Cardiac septum (tissue), 1 donor: ENCODE measurements at places on chromosomes 16 and 17. TPM values are rescaled to one million over a fixed set of nuclear protein-coding genes. Genes with fewer than 3 reads are reported as not detected.

Gene NOS2
- total RNA-seq = 0.16 TPM

GRCh38 chr17:30343796-30344195 is 9.9 kb upstream of the TMIGD1 start:
- DNase-seq = no peak

- DNase-seq = no peak
Observed at GRCh38 chr17:79842136-79842655, 3.0 kb upstream of the CBX4 start.

DNA sequence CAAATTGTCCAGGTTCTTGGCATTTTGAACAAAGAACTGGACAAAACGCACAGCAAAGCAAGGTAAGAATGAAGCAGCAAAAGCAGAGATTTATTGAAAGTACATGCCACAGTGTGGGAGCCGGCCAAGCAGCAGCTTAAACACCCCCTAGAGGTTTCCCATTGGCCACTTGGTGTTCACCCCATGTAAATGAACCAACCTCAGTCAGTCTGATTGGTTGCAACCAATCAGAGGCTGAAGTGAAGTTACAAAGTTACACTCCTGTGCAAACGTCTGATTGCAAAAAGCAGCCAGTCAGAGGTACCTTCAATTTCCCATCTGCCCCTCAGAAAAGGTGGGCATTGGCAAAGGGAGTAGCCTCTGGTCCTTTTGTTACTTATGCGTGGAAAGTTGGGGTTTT is 8.8 kb upstream of the ZNF263 start:
- no peak for DNase-seq

DNA sequence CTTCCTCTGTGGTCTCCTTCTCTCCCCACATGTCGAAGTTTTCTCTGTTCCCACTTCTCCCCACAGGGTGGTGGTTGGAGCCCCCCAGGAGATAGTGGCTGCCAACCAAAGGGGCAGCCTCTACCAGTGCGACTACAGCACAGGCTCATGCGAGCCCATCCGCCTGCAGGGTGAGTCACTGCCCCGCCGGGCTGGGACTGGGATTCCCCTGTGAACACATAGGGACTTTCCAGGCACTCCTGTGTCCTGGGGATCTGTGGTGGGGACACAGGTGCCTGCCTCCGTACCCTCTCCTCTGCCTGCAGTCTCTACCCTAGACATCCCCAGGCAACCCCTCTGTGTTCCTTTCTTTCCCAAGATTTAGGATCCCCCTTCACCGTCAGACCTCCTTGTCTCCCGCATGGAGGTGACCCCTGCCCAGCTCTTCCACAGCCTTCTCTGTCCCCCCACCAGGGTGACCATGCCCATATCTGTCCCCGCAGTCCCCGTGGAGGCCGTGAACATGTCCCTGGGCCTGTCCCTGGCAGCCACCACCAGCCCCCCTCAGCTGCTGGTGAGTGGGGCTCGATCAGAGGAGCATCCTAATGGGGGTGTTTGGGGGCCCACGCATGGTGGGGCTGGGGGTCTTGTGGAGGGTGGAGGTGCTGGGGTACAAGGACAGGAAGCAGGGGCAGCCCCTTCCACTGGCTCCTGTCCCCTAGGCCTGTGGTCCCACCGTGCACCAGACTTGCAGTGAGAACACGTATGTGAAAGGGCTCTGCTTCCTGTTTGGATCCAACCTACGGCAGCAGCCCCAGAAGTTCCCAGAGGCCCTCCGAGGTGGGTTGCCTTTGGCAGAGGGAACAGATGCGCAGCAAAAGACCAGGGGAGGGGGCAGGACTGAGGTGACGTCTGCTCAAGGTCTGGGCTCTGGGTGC is 5.8 kb downstream of the ITGAM start:
- peak; percentile 43 for DNase-seq

DNA sequence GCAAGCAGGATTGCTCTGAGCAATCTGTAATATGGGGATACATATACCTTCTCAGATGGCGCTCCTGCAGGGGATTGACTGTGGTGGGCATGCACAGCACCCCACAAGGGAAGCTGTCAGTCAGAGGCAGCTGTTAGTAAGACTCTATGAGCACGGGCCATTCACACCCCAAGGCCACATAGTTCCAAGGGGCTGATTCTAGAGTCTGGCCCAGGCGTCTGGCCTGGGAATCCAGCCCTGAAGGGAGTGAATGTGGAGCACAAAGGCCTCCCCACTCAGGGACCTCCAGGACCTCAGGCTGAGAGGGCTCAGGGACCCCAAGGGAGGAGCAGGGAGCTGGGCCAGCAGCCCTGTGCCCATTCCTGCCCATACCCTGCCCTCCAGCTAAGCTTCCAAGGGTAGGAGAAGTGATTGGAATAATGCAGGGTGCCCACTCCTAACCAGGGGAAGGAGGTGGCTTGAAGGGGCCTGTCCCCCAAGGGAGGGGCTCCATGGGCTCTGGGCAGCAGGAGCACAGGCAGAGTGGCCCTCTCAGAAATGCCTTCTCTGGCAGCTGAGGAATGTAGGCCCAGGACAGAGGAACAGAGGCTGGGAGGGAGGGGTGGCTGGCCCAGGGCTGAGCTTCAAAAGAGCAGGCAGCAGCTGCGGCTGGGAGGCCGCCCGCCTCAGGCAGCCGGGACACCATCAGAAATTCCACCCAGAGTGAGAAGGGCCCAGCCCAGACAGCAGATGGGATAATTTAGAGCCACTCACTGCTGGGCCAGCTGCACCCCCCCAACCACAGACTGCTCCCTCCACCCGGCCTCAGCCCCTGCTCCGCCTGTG is 48.9 kb upstream of the MRPS23 start:
- peak; percentile 86 for DNase-seq
